ENCODE measurements at places on chromosomes 1 and 21.

DNA sequence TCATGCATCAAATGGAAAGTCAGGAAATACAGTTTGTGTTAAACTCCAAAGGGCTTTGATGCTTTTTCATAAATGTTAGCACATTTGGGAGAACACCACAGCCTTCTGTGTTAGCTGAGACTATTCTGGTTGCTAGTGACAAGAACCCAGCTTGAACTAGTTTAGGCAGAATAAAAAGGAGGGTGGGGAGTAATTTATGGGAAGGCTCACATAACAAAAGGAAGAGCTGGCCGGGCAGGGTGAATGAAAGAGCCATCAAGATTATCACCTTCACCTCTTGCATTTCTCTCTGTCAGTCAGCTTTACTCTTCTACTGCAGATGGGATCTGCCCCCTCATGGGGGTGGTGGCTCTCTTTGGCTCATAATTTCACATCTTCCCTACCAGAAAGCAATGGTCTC, 75.4 kb upstream of the VTCN1 start:
- no peak for DNase-seq

GRCh38 chr1:3135744-3136455, 66.9 kb downstream of the PRDM16 start:
- no peak for DNase-seq

- DNase-seq = no peak
Observed at GRCh38 chr1:59238333-59238934, 58.5 kb upstream of the FGGY start.

DNA sequence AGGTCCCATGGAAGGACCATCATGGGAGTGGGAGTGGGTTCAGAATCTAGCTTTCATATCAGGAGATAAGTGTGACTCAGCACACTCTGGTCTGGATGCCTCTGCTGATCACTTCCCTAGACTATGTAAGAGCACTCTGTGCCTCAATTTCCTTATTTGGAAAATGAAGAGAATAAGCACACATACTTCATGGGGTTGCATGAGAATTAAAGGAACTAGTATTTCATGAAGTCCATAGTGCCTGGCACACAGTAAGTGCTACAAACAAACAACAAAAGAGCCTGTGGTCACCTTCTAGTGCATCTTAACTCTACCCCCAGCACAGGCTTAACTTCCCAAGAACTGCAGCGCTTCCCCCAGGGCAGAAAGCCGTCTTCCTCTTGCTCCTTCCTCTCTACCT, 9.6 kb upstream of the IL20 start:
- DNase-seq = no peak

- DNase-seq = no peak
Observed at GRCh38 chr1:246157516-246157915, 349.6 kb downstream of the SMYD3 start.

- no peak for DNase-seq
Observed at GRCh38 chr1:30790850-30791778, 33.5 kb upstream of the LAPTM5 start.

DNA sequence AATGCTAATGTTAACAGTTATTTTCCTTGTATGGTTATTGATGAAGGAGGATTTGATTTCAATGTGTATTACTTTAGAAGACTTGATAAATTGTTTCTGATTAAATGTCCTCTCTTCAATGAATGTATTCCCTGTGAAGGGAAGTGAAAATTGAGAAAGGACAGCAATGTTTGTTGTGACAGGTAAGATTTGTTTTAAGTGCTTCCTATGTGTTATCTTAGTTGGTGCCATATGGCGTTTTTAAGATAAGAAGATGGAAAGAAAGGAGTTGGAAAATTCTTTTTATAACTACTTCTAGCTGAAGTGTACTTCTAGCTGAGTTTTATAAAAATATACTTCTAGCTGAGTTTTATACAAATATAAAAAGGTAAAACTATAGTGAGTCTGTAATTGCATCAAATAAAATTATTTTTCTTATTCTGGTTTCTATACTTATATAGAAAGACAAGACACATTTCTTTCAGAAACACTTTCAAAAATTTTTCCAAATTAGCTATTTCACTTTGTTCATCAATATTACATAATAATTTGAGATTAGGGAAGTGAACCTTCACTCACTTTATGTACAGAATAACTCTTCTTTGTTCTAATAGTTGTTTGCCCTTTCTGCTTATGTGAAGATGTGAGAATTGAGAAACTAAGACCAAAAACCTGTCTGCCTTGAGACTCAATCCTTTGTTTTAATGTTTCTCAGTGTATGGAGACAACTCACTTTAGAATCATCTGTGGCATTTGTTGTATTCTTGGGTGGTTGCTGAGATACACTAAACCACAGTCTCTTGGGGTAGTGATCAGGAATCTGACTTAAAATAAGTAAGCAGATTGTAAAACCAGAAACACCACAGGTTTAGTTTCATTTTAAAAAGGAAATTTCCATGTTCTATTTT, 382.9 kb upstream of the B3GALT2 start:
- no peak for DNase-seq

DNA sequence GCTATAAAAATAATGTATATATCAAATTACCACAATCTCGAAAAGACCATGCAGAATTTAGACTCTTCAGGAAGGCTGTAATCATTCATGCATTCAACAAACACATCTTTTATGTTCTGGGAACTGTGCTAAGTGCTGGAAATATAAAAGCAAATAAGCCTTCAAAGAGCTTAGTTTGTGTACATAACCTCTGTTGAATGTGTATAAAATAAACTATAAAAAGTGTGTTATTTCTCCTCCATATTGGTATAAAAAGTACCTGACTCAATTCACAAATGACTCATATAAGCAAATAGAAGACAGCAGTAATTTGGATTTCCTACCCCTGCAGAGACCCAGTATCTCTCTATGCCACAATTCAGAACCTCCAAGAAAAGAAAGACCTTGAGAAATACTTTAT, 36.8 kb downstream of the RAB3GAP2 start:
- DNase-seq = no peak
